ENCODE measurements at places on chromosomes 6 and 20. TPM values are rescaled to one million over a fixed set of nuclear protein-coding genes. Genes with fewer than 3 reads are reported as not detected.

HRH3 gene
- total RNA-seq: not detected

SMPDL3A gene
- 2.5 TPM for total RNA-seq

CST7 gene
- total RNA-seq: 0.28 TPM

GRCh38 chr6:142478117-142478516, 176.3 kb downstream of the ADGRG6 start:
- no peak overlapping the region for H3K27ac ChIP-seq
- no peak for DNase-seq
- H3K36me3 ChIP-seq: no peaks in the 10 kb centered on the region

GRCh38 chr6:149960488-149960887, 3.3 kb upstream of the ULBP1 start:
- peaks cover 19% of the 10 kb centered on the region for H3K4me1 ChIP-seq
- no peak overlapping the region for H3K4me3 ChIP-seq
- no peak for DNase-seq
- no peak overlapping the region for H3K27ac ChIP-seq

DNA sequence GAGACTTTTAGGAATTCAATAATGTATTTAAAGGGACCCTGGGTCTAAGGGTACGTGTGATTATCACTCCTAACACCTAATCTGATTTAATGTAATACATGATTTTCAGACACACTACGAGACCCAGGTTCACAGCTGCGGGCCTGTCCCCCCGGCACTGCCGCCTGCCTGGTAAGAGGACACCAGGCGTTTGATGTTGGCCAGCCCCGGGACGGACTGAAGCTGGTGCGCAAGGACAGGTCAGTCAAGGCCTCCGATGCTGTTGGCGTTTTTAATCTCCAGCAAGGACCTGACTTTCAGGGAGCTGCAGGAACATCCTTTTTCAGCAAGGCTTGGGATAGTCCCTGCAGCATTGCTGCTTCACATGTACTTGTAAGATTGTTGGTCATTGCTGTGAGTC, 58.2 kb downstream of the IGF2R start:
- no peak overlapping the region for H3K4me3 ChIP-seq
- no peak overlapping the region for H3K27ac ChIP-seq
- H3K4me1 ChIP-seq: peaks cover 17% of the 10 kb centered on the region

DNA sequence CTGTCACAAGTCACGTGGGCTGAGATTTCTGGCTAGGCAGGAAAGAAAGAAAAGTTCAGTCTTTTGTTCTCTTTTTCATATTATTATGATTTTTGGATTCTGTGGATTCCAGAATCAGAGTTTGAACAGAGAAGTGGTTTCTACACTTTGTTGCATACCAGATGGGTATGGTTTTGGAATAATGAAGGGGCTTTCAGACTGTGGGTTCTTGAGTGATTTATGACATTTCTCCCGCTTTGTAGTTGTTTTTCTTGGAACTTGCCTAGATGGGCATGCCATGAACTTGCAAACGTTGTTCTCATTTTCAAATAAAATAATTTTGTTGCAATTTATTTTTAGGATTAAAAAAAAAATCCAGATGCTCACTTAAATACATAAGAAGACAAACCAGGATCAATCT, 34.4 kb downstream of the CBFA2T2 start:
- H3K27ac ChIP-seq: no peak overlapping the region
- H3K4me3 ChIP-seq: no peak overlapping the region
- no peak for DNase-seq
- no peaks in the 10 kb centered on the region for H3K36me3 ChIP-seq
- H3K27me3 ChIP-seq: no peaks in the 10 kb centered on the region
- no peaks in the 10 kb centered on the region for H3K4me1 ChIP-seq

DNA sequence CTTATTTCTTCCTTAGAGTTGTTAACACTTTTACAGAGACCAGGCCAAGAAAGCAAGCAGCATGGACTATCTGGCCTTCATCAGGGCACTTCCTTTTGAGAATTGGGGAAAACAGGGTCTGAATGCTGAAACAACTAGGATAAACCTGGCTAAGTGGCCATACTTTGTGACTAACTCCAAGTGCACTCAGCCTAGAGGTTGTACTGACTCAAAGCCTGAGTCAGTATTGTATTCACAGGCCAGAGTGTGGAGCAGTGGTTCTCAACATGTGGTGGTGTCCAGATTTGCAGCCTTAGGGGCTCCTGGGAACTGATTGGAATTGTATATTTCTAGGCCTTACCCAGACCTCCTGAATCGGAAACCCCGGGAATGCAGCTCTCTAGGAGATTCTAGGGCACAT, 20.1 kb downstream of the SEC23B start:
- H3K27me3 ChIP-seq: no peaks in the 10 kb centered on the region
- H3K36me3 ChIP-seq: peaks cover 10% of the 10 kb centered on the region
- no peak overlapping the region for H3K27ac ChIP-seq
- DNase-seq: no peak
- no peak overlapping the region for H3K4me3 ChIP-seq

DNA sequence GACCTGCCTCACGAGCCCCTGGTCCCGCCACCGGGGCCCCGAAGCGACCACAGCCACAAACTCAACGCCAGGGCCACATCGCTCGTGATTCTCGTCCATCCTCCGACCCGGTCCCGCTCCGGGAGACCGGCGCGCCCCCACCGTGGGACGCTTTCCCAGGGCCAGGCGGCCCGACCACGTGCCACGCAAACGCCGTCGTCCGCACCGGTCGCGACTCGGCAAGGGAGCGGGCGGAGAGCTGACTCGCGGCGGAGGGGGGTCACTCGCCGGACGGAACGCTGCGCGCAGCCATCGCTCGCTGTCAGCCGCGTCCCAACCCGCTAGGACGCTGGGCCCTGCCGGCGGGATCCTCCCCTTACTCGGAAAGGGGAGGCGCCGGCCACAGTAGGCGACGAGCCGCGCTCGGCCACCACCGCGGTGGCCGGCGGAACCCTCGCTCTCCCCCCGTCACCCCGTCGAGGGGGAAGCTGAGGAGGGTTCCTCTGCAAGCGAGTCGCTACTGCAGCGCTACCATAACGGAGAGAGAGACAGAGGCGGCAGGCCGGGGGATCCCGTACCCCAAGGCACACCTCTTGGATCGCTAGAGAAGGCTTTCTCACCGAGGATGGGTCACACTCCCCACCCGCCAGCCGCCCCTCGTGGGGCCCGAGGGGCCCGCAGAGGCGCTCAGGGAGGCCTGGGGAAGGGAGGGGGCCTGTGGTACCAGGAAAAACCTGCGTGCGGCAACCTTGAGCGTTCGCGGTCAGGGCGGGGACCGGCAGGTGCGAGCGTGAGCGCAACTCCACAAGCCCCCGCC, 511.8 kb upstream of the ZNF337 start:
- no peaks in the 10 kb centered on the region for H3K36me3 ChIP-seq
- peaks cover 19% of the 10 kb centered on the region for H3K27me3 ChIP-seq
- peaks cover 11% of the 10 kb centered on the region for H3K4me1 ChIP-seq
- no peak overlapping the region for H3K27ac ChIP-seq
- peak overlapping the region; percentile 41 for H3K4me3 ChIP-seq
- DNase-seq: no peak

- H3K4me1 ChIP-seq: no peaks in the 10 kb centered on the region
- H3K36me3 ChIP-seq: no peaks in the 10 kb centered on the region
- no peak overlapping the region for H3K4me3 ChIP-seq
Measured at GRCh38 chr6:77204555-77204954, 258.7 kb downstream of the HTR1B start.

All from heart right ventricle (tissue), 16 donors.